ENCODE measurements at places on chromosomes 11 and 22.

- no peak for DNase-seq
Measured at GRCh38 chr22:27775758-27776649, 25.6 kb downstream of the MN1 start.

DNA sequence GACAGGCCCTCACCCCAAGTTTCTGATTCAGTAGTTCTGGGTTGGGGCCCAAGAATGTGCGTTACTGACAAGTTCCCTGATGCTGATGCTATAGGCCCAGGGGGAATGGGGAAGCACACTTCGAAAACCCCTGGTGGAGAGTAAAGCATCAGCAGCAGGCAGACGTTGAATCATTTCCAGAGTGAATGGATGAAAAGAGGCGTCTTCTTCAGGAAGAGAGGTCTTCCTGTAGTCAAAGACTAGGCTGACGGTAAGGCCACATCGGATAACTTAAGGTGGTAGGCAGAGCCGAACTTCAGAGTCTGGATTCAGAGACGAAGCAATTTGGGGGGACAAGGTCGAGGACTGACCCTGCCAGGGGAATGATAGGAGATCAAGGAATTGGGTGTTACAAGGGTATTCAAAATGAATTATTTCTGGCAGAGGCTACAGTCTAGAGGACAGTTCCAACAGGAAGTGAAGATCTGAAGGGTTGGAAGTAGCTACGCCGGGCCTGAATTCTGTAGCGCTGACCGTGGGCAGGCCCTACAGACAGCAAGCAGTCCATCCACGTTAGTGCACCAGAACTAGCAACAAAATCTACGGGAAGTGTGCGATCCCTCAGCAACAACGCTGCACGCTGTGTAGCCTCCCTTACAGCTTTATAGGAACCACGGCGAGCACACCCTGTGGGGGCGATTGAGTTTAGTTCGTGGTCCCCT, 862 bp upstream of the CENATAC start:
- no peak for DNase-seq

GRCh38 chr11:34501949-34502348, 11.6 kb downstream of the ELF5 start:
- DNase-seq, result no peak

GRCh38 chr22:41828516-41828915, 4.4 kb upstream of the SREBF2 start:
- DNase-seq, result no peak

DNA sequence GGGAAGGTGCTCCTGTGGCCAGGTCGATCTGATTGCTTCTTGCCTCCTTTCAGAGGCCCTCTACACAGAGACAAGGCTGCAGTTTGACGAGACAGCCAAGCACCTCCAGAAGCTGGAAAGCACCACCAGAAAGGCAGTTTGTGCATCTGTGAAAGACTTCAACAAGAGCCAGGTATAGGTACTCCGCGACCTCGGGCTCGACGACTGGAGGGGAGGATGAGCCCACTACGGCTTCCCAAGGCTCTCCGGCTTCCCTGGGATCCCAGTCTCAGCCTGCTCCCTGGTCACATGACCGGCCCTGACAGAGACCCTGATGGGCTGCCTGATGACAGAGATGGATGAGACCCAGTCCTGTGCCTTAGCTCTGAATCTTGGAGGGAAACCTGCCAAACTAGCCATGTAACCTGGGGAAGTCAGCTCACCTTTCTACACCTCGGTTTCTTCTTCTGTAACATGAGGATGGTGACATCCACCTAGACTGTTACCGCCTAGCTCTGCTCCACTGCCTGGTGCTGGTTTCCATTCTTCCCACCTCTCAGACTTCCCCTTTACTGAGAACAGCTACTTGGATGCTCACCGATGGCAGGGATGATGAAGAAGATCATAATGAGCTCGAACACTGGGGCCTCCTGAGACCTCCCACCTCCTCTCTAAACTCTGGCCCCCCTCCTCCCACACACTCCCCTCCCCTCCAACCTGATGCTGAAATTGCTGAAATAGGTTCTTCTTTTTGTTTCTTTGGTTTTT, 8.9 kb downstream of the RIBC2 start:
- no peak for DNase-seq

DNA sequence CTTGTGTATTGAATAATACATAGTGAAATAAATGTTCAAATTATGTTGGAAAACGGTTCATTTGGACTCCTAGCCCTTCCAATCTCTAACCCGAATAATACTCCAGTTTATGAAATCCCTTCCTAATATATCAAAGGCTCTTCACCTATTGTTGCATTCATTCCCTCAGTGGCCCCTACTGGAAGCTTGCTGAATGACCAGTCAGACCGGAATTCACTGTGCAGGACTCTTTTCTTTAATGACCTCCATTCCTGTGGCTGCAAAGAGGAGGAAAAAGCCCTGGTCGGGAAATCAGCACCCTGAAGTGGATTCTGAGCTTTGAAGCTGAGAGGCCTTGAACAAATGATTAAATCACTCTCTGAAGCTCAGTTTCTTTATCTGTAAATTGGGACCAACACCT, 19.1 kb upstream of the RCN1 start:
- no peak for DNase-seq

- DNase-seq, result no peak
Measured at GRCh38 chr11:7949934-7950333, 8.4 kb upstream of the OR10A3 start.

DNA sequence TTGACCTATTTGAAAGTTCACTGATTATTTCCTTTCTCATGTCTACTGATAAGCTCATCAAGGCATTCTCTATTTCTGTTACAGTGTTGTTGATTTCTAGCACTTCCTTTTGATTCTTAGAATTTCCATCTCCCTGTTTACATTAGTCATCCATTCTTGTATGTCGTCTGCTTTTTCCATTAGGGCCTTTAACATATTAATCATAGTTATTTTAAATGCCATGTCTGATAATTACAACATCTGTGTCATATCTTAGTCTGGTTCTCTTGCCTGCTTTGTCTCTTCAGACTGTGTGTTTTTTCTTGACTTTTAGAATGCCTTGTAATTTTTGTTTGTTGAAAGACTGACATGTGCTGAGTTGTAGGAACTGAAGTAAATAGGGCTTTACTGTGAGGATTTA, 602.1 kb downstream of the SOX6 start:
- no peak for DNase-seq

GRCh38 chr22:39966470-39966869, 6.3 kb downstream of the TMA7B start:
- DNase-seq, result no peak

GRCh38 chr11:75031771-75032549, 43.2 kb downstream of the NEU3 start:
- DNase-seq, result no peak

DNA sequence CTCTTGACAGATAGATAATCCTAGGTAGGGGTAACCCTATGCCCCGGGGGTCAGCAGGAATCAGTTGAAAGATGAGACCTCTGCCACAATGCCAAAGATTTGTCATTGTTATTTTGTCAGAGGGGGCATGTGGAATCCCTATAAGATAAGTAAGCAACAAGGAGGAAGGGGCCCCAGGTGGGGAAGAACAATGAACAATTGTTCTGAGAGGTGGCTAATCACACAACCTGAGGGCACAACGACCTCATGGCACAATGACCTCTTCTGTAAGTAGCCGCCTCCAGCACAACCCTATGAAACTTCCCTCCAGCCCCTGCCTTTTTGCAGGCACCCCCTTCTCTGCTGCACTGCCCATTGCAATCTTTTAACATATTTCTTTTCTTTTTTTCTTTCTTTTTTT, 11.8 kb upstream of the FBLN1 start:
- DNase-seq, result no peak

DNA sequence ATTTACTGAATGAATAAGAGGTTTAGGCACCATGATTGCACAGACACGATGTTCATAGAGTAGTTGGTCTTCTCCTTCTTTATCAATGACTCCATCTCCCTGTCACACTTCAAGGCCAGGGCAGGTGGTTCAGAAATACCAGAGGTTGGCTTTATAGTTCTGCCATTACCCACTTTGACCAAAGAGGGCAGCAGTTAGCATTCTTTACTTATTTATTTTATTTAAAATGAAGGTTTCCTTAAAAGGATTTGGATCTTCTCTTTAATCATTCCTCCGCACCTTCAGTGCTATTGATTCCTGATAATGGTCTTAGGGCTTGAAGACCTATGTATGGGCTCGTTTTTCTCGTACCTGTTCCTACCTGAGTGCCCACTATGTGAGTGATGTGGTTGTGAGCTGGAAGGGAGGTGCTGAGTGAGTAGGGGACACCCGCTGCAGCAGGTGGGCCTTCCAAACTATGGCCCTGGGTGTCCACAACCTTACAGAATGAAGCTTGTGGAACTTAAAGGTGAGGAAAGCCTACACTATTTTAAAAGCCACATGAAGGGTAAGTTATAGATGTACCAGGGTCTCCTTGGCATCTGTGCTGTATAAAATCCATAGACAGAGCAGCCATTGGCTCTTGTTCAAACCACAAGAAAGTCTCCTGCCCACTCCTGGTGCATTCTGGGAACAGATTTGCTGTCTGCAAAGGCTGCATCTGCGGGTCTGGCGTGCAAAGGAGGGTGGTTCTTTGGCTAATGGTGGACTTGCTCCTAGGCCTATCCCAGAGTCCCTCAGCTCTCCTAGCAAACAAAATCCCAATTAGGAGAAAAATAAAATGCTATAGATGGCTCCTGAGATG, 35.0 kb downstream of the TIMP3 start:
- DNase-seq, result no peak

- DNase-seq, result peak; percentile 63
Measured at GRCh38 chr11:1297576-1298473, 11.6 kb downstream of the TOLLIP start.

- no peak for DNase-seq
Measured at GRCh38 chr22:32781695-32782094, 19.8 kb upstream of the TIMP3 start.

Data from left forelimb (tissue), 1 donor.